ENCODE measurements at places on chromosomes 5 and 9. TPM values are rescaled to one million over a fixed set of nuclear protein-coding genes. Genes with fewer than 3 reads are reported as not detected.

Gene INSYN2B
- 5.5 TPM for polyA plus RNA-seq

Gene NR5A1
- polyA plus RNA-seq, result 2.4 TPM

Gene OSTF1
- polyA plus RNA-seq, result 8.8 TPM

Gene GZMA
- not detected for polyA plus RNA-seq

Gene PTPRD
- polyA plus RNA-seq, result 153 TPM

Gene CAMK2A
- polyA plus RNA-seq, result 61.7 TPM
